ENCODE measurements at places on chromosomes 1 and 21.

DNA sequence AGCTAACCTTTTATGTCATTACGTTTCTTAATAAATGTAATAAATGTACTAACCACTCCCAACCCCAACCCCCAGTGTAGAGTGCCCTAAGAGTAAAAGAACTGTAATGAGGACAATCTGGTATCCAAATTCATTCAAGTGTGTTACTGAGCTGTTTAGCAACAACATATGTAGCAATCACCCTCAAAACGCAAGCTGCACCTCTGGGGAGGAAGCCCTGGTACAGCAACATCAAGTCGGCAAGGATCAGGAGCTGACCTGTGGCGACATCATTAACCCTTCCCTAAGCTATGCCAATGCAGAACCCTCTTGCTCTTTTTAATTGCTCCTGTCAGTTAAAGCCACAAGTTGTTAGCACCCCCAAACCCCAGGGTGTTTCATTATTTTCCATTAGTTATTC lies 47.1 kb downstream of the STX6 start:
- no peak for DNase-seq

DNA sequence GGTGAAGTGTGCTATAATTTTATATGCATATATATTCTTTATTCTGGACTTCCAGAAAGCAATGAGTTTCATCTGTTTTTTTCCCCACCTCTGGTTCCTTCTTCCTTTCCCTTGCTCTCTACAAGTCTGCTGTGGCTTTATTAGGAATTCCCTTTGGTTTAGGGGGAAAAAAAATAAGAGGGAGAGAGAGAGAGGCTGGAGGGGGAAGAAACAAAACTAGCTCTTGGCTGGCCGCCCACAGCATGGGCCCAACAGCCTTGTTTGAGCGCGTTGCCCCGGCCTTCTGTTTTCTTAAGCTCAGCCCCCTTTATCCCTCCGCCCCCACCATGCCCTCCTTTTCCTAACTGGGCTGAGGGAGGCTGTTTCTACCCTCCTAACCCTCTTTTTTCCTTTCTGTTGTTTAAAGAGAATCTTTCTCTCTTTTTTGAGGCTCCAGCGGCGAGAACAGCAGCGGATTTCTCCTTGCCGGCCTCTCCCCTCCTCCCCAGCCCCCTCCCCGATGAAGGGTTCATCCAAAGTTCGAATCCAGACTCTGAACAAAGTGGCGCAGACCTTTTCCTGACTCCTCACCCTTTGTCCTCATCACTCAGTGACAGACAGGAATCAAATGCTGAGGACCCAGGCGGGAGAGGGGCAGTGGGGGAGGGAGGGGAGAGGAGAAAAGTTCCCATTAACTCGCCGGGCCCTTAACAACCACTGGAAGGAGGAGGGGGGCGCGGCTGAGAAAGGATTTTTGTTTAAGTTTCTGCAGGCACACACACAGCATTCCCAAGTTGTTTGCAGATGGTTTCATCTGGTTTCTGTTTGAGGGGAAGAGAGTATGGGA lies 29.7 kb downstream of the PBX1 start:
- DNase-seq, result no peak

- no peak for DNase-seq
These were observed 612.4 kb downstream of the LTN1 start for GRCh38 chr21:28380241-28380640.

- DNase-seq, result no peak
These were observed 35.8 kb downstream of the SLC30A7 start for GRCh38 chr1:100931716-100932115.

Data from activated CD4-positive, alpha-beta T cell treated with anti-CD3 and anti-CD28 coated beads, Interleukin-2, amount 50 U/mL, for 48 hours (primary cell).